Daoy (cell line): ENCODE measurements at places on chromosomes 4 and X. TPM values are rescaled to one million over a fixed set of nuclear protein-coding genes. Genes with fewer than 3 reads are reported as not detected.

GRCh38 chr4:144399927-144400326 lies 246.0 kb upstream of the HHIP start:
- peak; percentile 74 for DNase-seq

- no peak for DNase-seq
Measured at GRCh38 chr4:79678472-79679202, 270.6 kb upstream of the GK2 start.

- DNase-seq, result no peak
Measured at GRCh38 chr4:89023140-89023539, 33.8 kb downstream of the FAM13A start.

DNA sequence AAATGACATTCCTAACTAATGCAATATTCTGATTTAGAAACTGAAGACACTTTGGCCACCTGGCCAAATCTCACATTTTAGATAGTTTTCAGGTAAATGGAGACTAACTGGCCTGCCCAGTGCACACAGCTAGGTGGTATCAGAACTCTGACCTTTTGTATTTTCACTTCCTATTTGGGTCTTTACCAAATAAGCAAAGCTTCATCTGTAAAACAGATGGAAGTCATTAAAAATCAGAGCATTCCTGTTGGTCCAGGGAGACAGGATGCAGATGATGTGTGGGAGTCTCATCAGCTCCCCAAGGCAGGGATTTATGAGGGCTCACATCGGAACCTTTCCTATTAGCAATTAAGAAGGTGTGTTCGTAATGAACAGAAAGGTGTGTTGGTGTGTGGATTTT lies 57.7 kb downstream of the ARHGAP10 start:
- no peak for DNase-seq

CRMP1 gene
- total RNA-seq, result 14.1 and 17.1 TPM in 2 replicates

FHIP1A gene
- total RNA-seq, result 1.9 and 2.1 TPM in 2 replicates

GRCh38 chr4:176758323-176758722 lies 34.4 kb downstream of the VEGFC start:
- DNase-seq, result no peak

CLDN22 gene
- total RNA-seq, result not detected in 2 replicates

RNF128 gene
- total RNA-seq, result 1.8 TPM in 2 replicates

CDS1 gene
- total RNA-seq, result 0.45 and 1.6 TPM in 2 replicates

DNA sequence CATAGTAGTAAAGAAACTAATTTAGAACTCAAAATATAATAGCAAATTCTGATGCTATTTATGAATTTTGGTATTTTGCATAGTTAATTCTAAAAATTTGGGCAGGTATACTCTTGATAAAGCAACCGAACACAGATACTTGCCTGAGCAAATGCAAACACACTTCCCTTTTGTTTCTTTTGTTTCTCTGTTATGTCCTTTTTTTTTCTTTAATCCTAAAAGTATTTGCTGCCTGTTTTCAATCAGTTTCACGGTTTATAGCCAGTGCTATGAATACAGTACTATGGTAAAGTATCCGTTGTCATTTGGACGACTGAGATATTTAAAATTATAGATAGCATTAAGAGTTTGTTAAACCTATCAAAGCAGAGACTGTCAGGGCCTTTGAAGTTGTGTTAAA lies 84.3 kb upstream of the HPRT1 start:
- DNase-seq, result no peak

- no peak for DNase-seq
Measured at GRCh38 chr4:38065176-38065575, 105.0 kb downstream of the PTTG2 start.

GRCh38 chrX:138128027-138128671 lies 562.2 kb downstream of the ZIC3 start:
- peak; percentile 1 for DNase-seq

DNA sequence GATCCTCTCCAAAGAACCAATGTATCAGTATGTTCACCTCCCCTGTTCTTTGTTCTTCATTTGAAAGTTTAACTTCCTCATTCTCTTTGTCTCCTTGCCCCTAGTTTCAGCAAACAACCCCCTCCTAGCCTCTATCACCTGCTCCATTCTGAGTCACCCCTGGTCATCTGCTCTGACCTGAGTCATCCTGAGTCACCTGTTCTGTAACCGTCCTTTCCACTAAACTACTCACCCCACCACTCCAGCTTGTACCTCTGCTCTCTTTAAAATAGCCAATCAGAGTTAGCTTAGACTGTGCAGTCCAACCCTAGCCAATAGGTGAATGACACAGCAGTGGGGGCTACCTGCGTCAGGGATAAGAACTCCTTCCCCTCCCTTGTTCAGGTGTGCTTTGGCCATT lies 249.8 kb upstream of the AADAT start:
- DNase-seq, result no peak

- DNase-seq, result no peak
Measured at GRCh38 chrX:64395568-64395929, 297 bp upstream of the MTMR8 start.

DNA sequence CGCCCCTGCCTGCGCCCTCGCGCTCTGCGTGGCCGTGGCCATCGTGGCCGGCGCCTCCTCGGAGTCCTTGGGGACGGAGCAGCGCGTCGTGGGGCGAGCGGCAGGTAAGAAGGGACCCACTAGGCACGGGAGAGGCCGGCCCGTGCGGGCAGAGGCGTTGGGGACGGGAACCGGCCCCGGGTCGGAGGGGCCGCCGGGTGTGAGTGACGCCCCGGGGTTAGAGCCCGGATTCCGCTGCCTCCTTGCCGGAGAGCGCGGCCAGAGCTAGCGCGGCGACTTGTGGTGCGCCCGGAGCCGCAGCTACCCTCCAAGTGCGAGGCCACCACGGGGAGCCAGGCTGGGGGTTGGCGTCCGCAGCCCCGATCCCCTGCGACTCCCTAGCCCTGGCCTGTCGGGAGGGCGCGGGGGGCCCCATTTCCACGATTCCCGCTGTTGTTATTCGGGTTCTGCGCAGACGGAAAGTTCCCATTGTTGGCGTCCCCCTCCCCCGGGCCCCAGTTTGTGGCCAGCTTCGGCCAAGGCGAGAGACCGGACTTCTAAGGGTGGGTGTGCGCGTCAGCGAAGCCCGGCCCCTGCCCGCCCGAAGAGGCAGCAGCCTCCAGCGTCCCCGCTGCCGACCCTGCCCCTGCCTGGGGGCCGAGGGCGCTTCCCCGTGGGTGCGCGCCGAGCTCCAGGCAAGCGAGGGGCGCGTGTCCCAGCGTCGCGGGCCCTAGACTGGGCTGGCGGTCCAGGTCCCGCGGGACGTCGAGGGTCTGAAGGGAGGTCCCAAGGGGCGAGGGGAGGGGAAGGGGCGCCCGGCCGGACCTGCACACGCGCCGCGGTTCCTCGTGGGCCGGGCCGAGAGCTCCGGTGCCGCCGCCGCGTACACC lies 1.1 kb downstream of the FGFR3 start:
- DNase-seq, result peak; percentile 50

ANXA3 gene
- 31.7 and 150 TPM in 2 replicates for total RNA-seq

LANCL3 gene
- total RNA-seq, result 0.74 and 0.80 TPM in 2 replicates
